Natural killer cell (primary cell): ENCODE measurements at places on chromosomes 7 and 10. TPM values are rescaled to one million over a fixed set of nuclear protein-coding genes. Genes with fewer than 3 reads are reported as not detected.
A peak's percentile ranks its signal among the peaks of the same experiment; 100 is the strongest.

GRCh38 chr7:12612622-12613021 is 42.1 kb downstream of the SCIN start:
- no peak for DNase-seq
- H3K27me3 ChIP-seq, result no peaks in the 10 kb centered on the region
- H3K27ac ChIP-seq, result no peak overlapping the region
- H3K4me1 ChIP-seq, result no peaks in the 10 kb centered on the region
- no peak overlapping the region for H3K4me3 ChIP-seq
- H3K36me3 ChIP-seq, result no peaks in the 10 kb centered on the region

GRCh38 chr7:87356448-87356847 is 11.0 kb downstream of the CROT start:
- H3K4me1 ChIP-seq, result no peaks in the 10 kb centered on the region
- H3K27me3 ChIP-seq, result no peaks in the 10 kb centered on the region
- DNase-seq, result no peak
- no peak overlapping the region for H3K4me3 ChIP-seq

- H3K36me3 ChIP-seq, result no peaks in the 10 kb centered on the region
- H3K4me1 ChIP-seq, result no peaks in the 10 kb centered on the region
- H3K4me3 ChIP-seq, result no peak overlapping the region
- DNase-seq, result no peak
- H3K27me3 ChIP-seq, result no peaks in the 10 kb centered on the region
Observed at GRCh38 chr7:85829817-85830432, 643.1 kb upstream of the SEMA3D start.

GRCh38 chr10:93266858-93267257 is 193.2 kb downstream of the CYP26A1 start:
- no peaks in the 10 kb centered on the region for H3K4me1 ChIP-seq
- H3K27ac ChIP-seq, result no peak overlapping the region
- no peaks in the 10 kb centered on the region for H3K27me3 ChIP-seq
- no peak overlapping the region for H3K4me3 ChIP-seq

- no peaks in the 10 kb centered on the region for H3K36me3 ChIP-seq
- peak overlapping the region; percentile 96 for H3K4me3 ChIP-seq
- peak; percentile 55 for DNase-seq
- H3K27me3 ChIP-seq, result no peaks in the 10 kb centered on the region
- peaks cover 33% of the 10 kb centered on the region for H3K4me1 ChIP-seq
- H3K27ac ChIP-seq, result peak overlapping the region; percentile 86
Observed at GRCh38 chr10:5812283-5813090, 747 bp downstream of the GDI2 start.

Gene KNDC1
- 2.1 TPM for total RNA-seq

Gene SPAM1
- total RNA-seq, result not detected

Gene FFAR4
- total RNA-seq, result not detected

Gene ZNF117
- 5.2 TPM for total RNA-seq

Gene OR2A14
- total RNA-seq, result not detected

Gene ABCB1
- 81.4 TPM for total RNA-seq

Gene BRI3
- 97.1 TPM for total RNA-seq
